ENCODE measurements at places on chromosomes 11 and 22. TPM values are rescaled to one million over a fixed set of nuclear protein-coding genes. Genes with fewer than 3 reads are reported as not detected.

The OR5P2 gene
- not detected for total RNA-seq

The PKP3 gene
- total RNA-seq = 1.1 TPM

The TRIM49 gene
- total RNA-seq = not detected

The OR5D18 gene
- not detected for total RNA-seq

The UQCR10 gene
- 54.3 TPM for total RNA-seq

The BBOX1 gene
- 4.4 TPM for total RNA-seq

The OR56A1 gene
- total RNA-seq = not detected

The OR52A1 gene
- total RNA-seq = not detected

The WNT11 gene
- total RNA-seq = 17.1 TPM

The APOL5 gene
- total RNA-seq = not detected

The HORMAD2 gene
- total RNA-seq = not detected

The TTC36 gene
- 0.81 TPM for total RNA-seq

The NPAS4 gene
- 2.6 TPM for total RNA-seq

The TMEM25 gene
- 48.7 TPM for total RNA-seq

The INS gene
- not detected for total RNA-seq

The FADS2 gene
- total RNA-seq = 38.5 TPM

The PRAME gene
- not detected for total RNA-seq

The OR51B2 gene
- total RNA-seq = 0.67 TPM

The HBB gene
- total RNA-seq = 132 TPM

The IGLL1 gene
- total RNA-seq = not detected

The KCNJ5 gene
- total RNA-seq = 3.2 TPM

The C11orf24 gene
- total RNA-seq = 48.7 TPM

The SOX10 gene
- 6.9 TPM for total RNA-seq

The OR51B4 gene
- not detected for total RNA-seq

The PTGDR2 gene
- total RNA-seq = 0.62 TPM

The OR5AS1 gene
- not detected for total RNA-seq

The OR8D4 gene
- not detected for total RNA-seq

The DDX25 gene
- not detected for total RNA-seq

The CD3E gene
- total RNA-seq = 2.8 TPM

The PPFIA1 gene
- 68.8 TPM for total RNA-seq

The SEC14L2 gene
- 16.4 TPM for total RNA-seq

The MACROD1 gene
- 56.2 TPM for total RNA-seq

The TMA7B gene
- total RNA-seq = not detected
